Fibroblast of skin of back (primary cell): ENCODE measurements at places on chromosomes 3 and 15.
A peak's percentile ranks its signal among the peaks of the same experiment; 100 is the strongest.

GRCh38 chr3:27209617-27210264 is 159.4 kb downstream of the NEK10 start:
- DNase-seq: no peak

DNA sequence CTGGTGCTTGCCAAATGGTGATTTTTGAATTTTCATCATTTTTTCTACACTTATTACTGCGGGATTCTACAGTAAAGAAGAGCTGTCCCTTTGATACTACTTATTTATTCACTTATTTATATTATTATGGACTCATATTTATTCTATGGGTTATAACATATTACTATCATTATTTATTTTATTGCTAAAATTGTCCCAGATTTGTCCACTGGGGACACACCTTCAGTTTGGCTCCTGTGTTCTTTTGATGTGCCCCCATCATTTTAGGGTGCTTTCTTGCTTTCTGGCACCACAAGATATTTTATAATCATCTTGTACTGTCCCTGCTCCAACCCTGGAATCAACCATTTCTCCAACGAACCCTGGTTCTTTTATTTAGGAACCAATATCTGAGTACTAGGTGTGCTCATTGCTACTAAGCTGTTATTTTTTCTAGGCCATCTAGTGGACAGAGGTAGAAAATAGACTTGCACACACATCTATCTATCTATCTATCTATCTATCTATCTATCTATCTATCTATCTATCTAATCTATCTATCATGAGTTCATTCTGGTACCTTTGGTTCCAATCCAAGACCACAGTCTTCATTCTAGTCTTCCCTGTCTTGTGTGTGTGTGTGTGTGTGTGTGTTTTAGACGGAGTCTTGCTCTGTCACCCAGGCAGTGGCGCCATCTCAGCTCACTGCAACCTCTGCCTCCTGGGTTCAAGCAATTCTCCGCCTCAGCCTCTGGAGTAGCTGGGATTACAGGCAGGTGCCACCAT is 16.0 kb downstream of the SLC22A14 start:
- no peak for DNase-seq

DNA sequence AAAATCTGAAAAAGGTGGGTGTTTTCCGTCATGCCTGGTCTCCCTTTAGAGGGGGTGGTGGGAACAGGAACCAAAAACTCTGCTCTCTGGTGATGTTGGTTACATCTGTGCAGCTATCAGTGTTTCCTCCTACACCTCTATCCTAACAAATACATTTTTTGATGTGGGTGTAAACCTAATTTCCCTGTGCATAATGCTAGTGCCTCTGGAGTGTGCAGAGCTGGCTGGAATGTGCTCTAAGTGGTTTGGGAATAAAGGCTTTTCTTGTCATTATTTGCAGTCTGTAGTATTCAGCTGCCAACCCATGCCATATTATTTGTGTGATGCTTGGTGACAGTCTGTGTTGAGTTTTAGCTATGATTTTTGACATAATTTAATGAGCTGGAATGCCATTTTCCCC is 547.6 kb downstream of the NLGN1 start:
- no peak for DNase-seq

GRCh38 chr3:36540888-36541518 is 160.7 kb downstream of the STAC start:
- peak; percentile 42 for DNase-seq

- peak; percentile 69 for DNase-seq
Measured at GRCh38 chr15:65416845-65417416, 5.8 kb downstream of the IGDCC4 start.

- DNase-seq: peak; percentile 7
Measured at GRCh38 chr3:14725564-14726440, 50.9 kb downstream of the C3orf20 start.

DNA sequence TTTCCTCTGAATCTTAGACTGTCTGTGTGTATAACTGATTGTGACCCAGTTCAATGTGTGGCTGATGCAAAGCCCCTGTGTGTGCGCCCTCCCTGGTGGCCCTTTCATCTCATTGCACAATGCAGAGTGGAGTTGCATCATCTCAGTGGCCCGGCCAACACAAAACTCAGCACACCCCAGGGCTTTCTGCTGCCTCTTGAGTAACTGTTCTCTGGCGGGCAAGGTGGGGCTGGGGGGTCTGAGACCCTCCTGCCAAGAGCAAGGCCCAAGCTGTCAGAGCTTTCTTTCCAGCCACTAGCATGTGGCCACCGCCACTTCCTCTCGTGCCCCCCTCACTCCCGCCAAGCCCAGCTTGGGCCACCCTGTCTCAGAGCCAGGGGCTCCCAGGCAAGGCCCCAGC is 80.7 kb upstream of the ALDH1L1 start:
- DNase-seq: peak; percentile 74

- DNase-seq: no peak
Measured at GRCh38 chr3:72383883-72384282, 464.4 kb downstream of the SHQ1 start.

- DNase-seq: no peak
Measured at GRCh38 chr3:195258449-195259153, 12.4 kb downstream of the XXYLT1 start.

- no peak for DNase-seq
Measured at GRCh38 chr3:133992381-133992780, 37.3 kb downstream of the SLCO2A1 start.

- no peak for DNase-seq
Measured at GRCh38 chr15:67515090-67515489, 5.8 kb upstream of the C15orf61 start.

- DNase-seq: no peak
Measured at GRCh38 chr15:29818141-29818540, 4.1 kb downstream of the TJP1 start.

DNA sequence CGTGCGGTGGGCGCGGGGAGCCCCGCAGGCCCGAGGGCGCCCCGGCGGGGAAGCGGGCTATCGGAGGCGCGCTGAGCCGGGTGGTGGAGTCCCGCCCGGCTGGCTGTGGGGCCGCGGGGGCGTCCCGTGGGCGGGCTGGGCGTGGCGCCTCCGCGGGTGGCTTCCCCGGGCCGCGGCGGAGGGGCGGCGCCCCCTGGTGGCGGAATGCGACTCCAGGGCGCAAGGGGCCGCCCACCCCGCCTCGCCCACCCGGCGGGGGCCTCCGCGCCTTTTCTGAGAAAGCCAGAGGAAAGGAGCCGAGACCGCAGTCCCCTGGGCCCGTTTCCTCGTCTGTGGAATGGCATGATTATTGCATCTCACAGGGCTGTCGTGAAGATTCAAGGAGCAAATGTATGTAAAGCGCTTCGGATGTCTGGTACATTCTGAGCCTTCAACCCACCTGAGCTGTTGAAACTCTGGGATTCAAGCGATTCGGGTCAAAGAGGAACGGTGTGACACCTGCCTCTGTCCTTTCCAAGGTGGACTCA is 31.9 kb upstream of the RAB6B start:
- peak; percentile 48 for DNase-seq

- peak; percentile 86 for DNase-seq
Measured at GRCh38 chr15:99704444-99704838, 28.8 kb downstream of the LYSMD4 start.

DNA sequence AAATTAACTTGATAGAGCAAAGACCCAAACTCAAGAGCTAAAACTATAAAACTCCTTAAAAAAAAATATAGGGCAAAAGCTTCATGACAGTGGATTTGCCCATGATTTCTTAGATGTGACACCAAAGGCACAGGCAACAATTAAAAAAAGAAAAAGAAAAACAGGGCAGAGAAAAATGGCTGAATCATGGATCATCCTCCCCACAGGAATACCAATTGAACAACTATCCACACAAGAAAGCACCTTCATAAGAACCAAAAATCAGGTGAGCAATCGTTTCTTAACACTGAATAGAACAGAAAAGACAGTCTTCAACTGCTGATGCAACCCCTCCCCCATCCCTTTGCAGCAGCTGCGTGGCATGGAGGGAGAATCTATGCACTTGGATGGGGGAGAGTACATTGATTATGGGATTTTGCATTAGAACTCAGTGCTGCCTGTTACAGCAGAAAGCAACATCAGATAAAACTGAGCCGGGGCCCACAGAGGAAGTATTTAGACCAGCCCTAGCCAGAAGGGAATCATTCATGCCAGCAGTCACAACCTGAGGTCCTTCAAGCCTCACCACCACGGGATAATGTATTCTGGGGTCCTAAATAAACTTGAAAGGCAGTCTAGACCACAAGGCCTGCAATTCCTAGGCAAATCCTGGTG is 15.7 kb downstream of the C3orf33 start:
- no peak for DNase-seq
